ENCODE measurements at places on chromosomes 3 and 15.
A peak's percentile ranks its signal among the peaks of the same experiment; 100 is the strongest.

GRCh38 chr15:56923174-56923591 is 4.7 kb downstream of the TCF12 start:
- no peak for DNase-seq

DNA sequence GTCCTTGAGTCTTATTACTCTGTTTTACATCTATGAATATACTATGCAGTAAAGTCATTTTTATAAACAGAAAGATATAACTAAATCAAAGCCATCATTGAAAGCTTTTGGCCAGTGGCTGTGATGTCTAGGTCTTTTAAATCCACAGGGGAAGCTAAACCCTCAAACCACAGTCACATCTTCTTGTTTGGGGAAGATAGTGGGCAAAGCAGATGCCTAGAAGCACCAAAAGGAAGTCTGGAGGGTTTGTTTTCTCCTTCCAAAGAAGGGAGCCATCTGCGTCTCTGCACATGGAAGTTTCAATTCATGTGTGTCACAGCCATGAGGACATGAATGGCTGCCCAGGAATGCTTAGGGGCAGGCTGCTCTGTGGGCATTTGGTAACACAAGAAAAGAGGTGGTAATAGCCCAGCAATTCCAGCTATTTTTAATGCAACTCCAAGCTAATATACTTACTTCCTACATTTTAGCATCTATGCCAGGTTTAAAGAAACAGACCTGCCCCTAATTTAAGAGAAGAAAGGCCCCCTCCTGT is 322.2 kb downstream of the SLC9A9 start:
- DNase-seq, result no peak

- no peak for DNase-seq
Measured at GRCh38 chr15:96969732-96970710, 639.5 kb downstream of the NR2F2 start.

- DNase-seq, result peak; percentile 87
Measured at GRCh38 chr15:81296673-81297072, 27.3 kb downstream of the STARD5 start.

DNA sequence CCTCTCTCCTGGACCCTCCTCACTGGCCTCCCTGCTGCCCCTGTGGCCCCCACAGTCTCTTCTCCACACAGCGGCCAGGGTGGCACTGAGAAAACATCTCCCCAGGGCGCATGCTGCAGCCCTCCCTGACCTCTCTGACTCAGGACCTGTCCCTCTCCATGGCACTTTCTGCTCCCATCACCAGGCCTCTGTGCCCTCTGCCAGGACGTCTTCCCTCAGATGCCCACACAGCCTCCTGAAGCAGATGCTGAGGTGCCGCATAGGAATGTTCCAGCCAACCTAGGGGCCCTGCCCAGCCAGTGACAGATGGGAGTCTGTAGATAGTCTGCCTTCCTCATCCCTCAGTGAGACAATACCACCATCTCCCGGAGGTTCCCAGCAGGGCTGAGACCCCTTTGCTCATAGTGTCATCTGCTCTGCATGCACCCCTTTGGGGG is 8.7 kb downstream of the MYL3 start:
- DNase-seq, result no peak

- no peak for DNase-seq
Measured at GRCh38 chr15:78682004-78682651, 41.1 kb upstream of the CHRNB4 start.

GRCh38 chr15:63373866-63374548 is 7.6 kb downstream of the CA12 start:
- no peak for DNase-seq

- DNase-seq, result no peak
Measured at GRCh38 chr3:113927556-113927955, 20.3 kb upstream of the ZDHHC23 start.

GRCh38 chr3:188830893-188831292 is 340.9 kb upstream of the TPRG1 start:
- no peak for DNase-seq

- DNase-seq, result no peak
Measured at GRCh38 chr3:53822331-53822741, 23.9 kb downstream of the CHDH start.

GRCh38 chr15:98570119-98570518 is 78.2 kb upstream of the IGF1R start:
- DNase-seq, result no peak

- no peak for DNase-seq
Measured at GRCh38 chr15:36688310-36689011, 109.0 kb downstream of the CDIN1 start.

- no peak for DNase-seq
Measured at GRCh38 chr15:51205050-51205975, 110.6 kb upstream of the TNFAIP8L3 start.

GRCh38 chr3:50645378-50645777 is 28.4 kb downstream of the MAPKAPK3 start:
- DNase-seq, result no peak

DNA sequence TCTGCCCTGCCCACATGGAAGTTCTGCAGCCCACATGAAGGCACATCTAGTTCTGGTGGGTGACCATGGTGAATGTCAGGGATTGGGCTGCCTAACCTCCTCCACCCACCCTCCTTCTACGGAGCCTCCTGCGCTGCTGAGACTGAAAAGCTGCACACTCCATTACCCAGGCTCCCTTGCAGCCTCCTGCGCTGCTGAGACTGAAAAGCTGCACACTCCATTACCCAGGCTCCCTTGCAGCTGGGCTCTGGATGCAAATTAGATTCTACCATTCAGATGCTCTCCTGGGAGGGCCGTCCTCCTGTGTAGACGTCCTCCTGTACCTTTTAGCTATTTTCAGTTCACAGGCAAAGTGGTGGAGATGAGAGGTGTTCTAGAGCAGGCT is 32.1 kb downstream of the POMGNT2 start:
- no peak for DNase-seq

GRCh38 chr3:185737740-185738680 is 86.8 kb downstream of the IGF2BP2 start:
- no peak for DNase-seq

DNA sequence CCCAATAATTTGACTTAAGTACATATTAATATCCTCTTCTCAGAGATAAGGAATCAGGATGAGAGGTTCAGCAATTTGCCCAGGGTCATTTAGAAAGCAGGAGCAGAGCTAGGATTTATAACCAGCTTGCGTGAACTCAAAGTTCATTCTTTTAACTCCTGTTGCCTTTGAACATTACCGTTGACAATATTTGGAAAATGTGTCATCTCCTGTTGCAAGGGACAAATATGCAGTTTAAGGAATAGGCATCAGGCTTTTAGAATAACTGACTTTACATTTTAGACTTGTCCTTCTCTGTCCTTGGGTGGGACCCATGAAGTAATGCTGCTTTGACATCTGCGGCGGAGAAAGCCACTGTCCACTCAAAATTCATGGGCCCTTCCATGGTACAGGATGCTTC is 252.2 kb upstream of the RGMA start:
- no peak for DNase-seq
